AG09309 (cell line): ENCODE measurements at places on chromosomes 7 and 10.
A peak's percentile ranks its signal among the peaks of the same experiment; 100 is the strongest.

DNA sequence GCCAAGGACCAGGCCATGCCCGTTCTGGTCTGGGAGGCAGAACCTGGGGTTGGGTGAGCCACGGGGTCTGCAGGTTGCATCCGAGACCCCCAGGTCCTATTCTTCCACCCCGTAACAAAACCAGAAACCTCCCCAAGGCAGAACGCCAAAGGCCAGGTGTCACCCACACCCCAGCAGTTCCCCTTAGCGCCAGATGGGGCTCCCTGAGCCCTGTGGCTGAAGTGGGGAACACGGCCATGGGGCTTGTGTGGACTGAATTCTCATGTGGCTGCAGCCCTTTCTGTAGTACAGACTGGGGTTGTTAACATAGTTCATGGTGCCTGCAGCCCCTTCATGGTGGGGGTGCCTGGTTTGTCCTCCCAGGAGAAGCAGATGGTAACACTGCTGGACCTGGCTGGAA lies 10.2 kb downstream of the BRI3 start:
- no peak for DNase-seq

GRCh38 chr7:93933156-93933555 lies 11.6 kb downstream of the GNG11 start:
- no peak for DNase-seq

- no peak for DNase-seq
Measured at GRCh38 chr10:113272511-113272910, 280.3 kb upstream of the HABP2 start.

DNA sequence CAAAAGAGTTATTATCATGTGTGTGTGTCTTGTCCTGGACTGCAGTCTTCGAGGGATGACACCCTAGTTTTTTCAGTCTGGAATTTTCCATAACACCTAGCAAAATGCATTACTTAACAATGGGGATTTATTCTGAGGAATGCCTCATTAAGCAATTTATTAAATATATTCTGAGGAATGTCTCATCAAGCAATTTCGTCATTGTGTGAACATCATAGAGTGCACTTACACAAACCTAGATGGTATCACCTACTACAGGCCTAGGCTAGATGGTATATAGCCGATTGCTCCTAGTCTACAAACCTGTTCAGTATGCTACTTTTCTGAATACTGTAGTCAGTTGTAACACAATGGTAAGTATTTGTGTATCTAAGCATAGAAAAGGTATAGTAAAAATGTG lies 1.1 kb upstream of the STEAP4 start:
- DNase-seq, result no peak

GRCh38 chr10:123913688-123914268 lies 22.2 kb upstream of the CPXM2 start:
- DNase-seq, result no peak

DNA sequence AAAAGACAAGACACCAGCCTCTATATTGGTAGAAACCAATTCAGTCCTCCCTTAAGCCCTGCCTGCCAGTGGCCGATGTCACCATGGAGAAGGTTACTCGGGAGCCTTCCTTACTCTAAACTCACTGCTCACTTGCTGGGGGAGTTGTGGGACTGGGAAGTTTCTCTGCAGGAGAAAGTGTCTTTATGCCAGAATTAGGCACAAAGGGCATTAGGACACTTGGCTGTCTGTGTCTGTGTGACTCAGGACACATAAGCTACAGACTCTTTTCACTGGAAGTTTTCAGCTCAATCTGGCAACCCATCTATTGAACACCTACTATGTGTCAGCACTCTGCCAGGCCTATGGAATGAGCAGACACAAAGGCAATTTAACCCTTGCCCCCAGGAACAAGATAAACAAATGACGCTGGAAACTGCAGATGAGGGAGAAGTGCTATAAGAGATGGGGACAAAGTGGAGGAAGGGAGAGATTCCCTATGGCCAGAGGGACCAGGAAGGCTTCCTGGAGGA lies 49.5 kb upstream of the CACUL1 start:
- DNase-seq, result no peak

DNA sequence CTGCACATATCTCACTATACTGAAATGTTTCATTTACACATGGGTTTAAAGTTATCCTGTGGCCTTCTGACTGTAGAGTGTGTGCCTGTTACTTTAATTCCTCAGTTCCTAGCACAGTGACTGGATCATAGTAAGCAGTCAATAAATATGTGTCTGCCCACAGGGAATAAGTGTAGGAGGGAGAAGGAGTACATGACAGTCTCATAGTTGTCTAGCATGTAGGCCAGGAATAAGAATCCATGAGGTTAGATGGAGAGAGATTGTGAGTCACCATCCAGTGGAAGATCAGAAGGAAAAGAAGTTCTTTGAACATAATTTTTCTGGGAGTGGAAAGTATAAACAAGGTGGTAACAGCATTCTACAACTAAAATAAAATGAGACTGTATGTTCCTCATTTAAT lies 36.6 kb upstream of the SEMA3A start:
- no peak for DNase-seq

DNA sequence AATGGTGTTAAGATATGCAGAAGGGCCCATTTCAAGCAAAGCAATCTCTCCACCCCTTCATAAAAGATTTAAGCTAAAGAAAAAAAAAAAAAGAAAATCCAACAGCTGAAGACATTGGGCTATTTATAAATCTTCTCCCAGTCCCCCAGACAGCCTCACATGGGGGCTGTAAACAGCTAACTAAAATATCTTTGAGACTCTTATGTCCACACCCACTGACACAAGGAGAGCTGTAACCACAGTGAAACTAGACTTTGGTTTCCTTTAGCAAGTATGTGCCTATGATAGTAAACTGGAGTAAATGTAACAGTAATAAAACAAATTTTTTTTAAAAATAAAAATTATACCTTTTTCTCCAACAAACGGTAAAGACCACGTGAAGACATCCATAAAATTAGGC lies 28.6 kb downstream of the PPP3CB start:
- no peak for DNase-seq

DNA sequence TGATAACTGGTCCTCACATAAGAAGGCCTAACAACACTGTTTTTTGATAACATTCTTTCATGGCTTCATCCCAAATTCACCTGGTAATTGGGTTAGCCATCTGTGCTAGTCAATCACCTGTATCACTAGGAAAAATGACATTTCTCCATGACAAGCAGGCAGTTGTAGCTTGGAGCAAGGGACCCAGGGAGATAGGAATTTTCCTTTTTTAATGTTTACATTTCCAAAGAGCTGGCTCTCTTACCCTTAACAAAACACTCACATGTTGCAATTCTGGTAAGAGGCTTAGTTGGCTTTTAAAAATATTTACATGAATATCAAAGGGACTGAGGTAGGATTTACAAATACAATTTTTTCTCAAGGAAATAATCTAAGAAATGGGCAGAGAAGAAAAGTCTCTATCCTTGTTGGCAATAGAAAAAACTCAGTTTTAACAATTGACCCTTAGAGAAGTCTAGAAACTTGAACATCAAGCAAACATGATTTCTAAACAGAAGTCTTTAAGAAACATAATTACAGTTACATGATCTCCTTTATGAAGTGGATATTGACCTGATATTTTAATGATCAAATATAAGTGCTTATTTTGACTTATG lies 16.1 kb upstream of the AKR1C1 start:
- DNase-seq, result no peak

DNA sequence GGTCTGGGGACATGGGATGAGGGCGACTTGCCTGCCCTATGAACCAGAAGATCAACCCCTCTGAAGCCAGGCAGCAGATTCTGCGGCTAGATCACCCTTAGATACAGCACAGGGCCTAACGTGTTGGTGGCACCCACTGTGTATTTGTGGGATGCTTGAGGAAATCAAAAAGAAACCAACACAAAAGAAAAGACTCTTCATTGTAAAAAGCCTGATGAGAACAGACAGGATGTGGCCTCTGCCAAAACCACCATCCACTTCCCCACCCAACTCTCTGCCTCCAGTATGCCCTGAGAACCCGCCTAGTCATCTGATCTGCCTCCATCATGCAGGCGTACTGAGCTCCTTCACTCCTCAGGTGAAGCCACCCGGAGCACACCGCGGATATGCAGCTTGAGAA lies 97.2 kb upstream of the INSYN2A start:
- DNase-seq, result no peak

- DNase-seq, result no peak
Measured at GRCh38 chr10:133350950-133351329, 3.8 kb downstream of the PRAP1 start.

- no peak for DNase-seq
Measured at GRCh38 chr10:29980084-29980483, 79.3 kb downstream of the JCAD start.

DNA sequence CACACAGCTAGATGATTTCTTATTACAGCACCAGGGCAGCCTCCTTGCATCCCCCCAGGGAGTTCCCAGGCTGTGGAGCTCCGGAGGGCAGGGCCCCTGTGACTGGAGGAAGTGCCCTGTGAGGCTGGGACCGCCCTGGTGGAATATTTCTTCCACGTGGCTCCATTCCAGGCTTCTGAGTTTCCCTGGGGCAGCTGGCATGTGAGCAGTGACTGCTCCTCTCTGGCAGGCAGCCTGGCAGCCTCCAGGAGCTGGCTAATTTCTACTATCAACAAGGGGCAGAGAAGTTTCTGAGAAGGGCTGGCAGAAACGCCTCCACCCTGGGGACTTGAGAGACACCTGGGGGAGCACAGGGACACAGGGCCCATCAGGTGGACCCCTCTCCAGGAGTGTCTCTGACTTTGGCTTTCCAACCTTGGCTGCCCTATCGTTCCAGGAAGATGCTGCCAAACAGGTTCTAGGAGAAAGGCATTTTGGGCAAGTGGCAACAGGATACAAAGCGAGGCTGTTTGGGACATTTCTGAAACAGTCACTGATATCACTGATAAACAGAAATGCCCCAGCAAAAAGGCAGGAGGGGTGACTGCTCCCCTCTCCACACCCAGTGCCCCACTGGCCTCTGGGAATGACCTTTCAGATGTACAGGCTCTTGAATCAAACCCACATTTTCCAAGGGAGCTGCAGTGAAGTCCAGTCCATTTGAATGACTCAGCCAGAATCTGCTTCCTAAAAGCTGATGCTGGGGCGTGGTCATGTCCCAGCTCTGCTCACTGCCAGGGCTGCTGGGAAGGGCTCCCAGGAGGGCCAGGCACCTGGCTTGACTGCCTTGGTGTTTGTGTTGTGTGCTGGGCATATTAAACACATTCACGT lies 16.1 kb downstream of the MYOF start:
- DNase-seq, result peak; percentile 86

- no peak for DNase-seq
Measured at GRCh38 chr10:22370320-22370719, 25.0 kb downstream of the SPAG6 start.

DNA sequence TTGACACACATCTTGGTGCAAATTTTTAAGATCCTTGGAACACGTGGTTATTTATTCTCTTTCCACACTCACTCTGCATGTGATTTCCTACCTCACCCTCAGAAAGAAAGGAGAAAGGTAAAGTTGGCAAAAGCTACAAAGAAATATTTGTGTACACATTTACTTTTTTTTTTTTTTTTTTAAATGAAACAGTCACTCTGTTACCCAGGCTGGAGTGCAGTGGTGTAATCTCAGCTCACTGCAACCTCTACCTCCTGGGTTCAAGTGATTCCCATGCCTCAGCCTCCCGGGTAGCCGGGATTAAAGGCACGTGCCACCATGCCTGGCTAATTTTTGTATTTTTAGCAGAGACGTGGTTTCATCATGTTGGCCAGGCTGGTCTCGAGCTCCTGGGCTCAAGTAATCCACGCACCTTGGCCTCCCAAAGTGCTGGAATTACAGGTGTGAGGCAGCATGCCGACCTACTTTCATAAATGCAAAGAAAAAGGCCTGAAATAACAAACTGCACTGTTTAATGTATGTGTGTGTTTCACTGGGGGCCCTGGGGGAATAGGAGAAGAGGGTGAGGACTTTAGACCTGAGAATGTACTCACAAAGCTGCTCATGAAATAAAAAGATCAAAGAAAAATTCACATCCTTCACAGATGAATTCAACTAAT lies 71.6 kb upstream of the GRID1 start:
- no peak for DNase-seq

- no peak for DNase-seq
Measured at GRCh38 chr7:2605608-2606538, 25.9 kb upstream of the TTYH3 start.

DNA sequence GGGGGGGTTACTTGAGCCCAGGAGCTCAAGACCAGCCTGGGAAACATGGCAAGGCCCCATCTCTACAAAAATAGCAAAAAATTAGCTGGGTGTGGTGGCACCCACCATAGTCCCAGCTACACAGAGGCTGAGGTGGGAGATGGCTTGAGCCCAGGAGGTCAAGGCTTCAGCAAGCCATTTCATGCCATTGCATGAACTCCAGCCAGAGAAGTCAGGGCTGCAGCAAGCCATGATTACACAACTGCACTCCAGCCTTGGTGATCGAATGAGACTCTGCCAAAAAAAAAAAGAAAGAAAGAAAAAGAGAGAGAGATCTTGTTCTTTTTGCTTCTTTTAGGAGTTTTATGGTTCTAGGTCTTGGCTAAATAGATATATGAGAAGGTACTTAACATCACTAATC lies 200.2 kb upstream of the PHYHIPL start:
- DNase-seq, result no peak

GRCh38 chr10:54011117-54011516 lies 789.9 kb downstream of the PCDH15 start:
- DNase-seq, result no peak

DNA sequence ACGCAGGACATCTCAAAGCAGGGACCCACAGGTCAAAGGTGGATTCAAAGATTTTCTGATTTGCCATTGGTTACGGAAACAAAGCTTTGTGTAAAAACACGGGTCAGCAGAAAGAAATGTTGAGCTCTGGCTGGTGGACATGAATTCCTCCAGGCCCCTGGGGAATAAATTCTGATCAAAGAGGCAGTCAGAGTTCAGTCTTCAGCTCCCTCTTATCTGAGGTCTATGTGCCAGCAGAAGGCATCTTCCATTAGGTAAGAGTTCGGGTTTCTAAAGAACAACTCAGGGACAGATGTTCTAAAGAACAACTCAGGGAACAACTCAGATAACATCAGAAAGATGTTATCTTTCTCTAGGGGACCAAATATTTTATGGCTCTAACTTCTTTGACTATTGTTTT lies 64.9 kb upstream of the PALS2 start:
- DNase-seq, result no peak

DNA sequence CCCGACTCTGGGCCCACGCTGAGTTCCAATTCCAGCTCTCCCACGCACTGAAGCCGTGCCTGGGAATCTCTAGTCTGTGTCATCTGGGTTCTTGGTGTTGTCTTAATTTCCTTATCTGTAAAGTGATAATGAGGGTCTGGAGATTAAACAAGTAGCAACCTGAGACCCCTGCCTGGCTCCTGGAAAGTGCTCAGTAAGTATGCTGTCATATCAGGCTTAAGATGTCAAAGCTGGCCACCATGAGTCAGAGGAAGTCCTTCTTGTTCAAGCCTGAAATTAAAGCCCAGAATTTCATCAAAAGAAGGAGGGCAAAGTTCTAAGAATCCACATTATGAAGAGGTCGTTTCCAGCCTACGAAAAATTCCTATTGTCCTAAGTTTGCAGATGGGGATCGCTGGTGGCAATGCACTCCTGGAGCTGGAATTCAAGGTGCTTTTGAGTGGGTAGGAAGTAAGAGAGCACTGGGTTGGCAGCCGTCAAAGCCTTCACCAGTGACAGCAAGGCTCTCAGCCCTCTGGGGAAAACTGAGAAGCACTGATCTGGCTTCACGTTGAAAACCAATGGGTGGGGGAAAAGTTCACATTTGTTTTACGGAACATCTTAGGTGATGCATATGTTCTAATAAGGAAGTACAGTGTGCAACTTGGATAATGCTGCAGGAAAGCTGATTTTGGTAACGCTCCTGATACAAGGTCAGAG lies 50.3 kb upstream of the NCAPG2 start:
- DNase-seq, result no peak
